ENCODE measurements at places on chromosomes 5 and 9.
A peak's percentile ranks its signal among the peaks of the same experiment; 100 is the strongest.

GRCh38 chr5:951940-952596 is 56.5 kb upstream of the NKD2 start:
- DNase-seq = no peak

DNA sequence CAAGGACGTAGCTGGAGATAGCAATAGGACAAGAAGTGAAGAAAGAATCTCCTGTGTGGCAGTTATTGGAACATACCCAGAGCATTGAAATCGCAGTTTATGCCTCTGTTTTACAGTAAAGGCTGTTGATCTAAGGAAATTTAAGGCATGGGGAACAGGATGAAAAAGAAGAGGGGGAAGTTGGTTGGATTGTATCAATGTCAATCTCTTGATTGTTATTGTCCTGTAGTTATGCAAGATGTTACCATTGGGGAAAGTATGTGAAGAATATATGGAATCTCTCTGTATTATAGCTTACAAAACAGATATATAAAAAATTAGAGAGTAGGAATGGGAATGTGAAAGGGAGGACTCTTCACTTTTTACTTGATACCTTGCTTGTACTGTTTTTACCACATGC is 195.6 kb upstream of the NREP start:
- no peak for DNase-seq

- no peak for DNase-seq
These were observed 44.1 kb downstream of the MARCHF11 start for GRCh38 chr5:16135506-16135905.

DNA sequence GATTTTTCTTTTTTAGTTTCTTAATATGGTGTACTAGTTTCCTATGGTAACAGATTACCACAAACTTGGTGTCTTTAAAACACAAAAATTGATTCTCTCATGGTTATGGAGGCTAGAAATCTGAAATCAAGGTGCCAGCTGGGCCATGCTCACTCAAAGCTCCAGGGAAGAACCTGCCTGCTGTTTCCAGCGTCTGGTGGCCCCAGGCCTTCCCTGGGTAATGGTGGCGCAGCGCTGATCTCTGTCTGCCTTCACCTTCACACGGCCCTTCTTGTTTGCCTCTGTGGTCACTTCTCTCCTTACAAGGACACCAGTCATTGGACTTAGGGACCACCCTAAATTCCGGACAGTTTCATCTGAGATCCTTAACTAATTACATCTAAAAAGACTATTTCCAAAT is 70.5 kb upstream of the GFPT2 start:
- DNase-seq = no peak

DNA sequence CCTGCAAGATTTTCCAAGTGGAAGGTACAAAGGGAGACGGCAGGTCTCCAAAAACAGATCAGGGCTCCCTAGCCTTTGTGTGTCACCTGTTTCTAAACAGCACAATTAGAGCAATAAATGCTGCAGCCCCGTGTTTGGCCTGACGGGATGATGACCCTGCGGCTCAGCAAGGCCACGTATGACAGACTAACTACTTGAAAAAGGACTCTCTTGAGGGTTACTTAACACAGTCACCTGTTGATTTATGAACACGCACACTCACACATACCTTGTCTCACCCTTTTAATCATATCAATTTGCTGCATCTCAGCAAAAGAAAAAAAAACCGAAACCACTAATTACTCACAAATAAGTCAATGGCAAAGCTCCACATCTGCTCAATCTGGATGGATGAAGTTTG is 199.6 kb upstream of the GAS1 start:
- no peak for DNase-seq

DNA sequence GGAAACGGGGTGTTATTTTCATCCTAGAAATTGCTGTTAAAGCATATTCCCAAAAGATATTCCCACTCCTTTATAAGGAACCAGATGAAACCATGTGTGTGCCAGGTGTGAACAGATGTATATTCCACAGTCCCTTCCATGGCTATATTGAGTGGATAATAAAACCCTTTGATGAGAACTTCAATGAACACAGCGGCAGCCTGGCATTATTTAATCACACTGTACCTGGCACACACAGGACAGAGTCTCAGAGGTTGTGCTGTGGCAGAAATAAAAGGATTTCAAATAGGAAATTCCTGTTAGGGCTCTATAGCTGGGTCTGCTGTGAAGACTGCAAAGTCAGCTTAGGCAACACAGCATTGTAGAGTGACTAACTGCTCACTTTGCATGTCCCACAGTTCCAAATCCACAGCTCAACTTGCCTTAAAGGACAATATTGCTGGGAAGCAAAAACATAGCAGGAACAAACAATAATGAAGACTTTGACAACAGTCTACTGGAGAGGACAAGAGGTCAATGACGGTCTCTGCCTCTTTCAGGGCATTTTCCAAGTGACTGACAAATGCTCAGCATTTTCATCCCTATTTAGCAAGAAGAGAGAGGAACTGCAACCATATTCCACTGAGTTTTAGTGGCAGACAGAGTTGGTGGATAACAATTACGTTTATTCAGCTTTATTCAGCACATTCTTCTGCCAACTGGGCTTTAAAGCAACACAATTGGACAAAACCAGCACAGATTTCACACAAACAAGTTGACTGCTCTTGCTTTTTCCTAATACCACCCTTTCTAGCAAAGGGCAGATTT is 255.7 kb upstream of the RGMB start:
- DNase-seq = peak; percentile 14

GRCh38 chr5:10981932-10982331 is 220.9 kb upstream of the DAP start:
- DNase-seq = no peak

GRCh38 chr5:19235101-19235584 is 752.9 kb downstream of the CDH18 start:
- DNase-seq = peak; percentile 58
